GM18507 (cell line): ENCODE measurements at places on chromosomes 12 and 14.

GRCh38 chr12:48969833-48970701, 1.5 kb downstream of the WNT10B start:
- DNase-seq: no peak

DNA sequence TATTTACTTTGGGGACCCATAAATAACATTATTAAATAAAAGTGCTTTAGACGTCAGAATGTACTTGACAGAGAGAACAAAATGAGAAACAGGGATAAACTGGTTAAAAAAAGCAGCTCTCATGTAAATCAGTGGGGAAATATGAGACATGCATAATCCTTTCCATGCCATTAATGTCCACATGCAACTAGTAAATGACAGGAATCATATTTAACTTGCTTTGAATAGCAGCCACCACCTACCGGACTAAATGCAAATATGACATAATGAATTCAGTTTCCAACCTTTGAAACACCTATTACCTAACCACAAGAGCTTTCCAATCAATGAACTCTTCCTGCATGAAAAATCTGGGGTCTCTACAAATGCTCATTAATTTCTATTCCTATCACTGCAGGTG, 19.6 kb downstream of the FGD6 start:
- DNase-seq: no peak

GRCh38 chr14:44846232-44846824, 115.4 kb downstream of the KLHL28 start:
- DNase-seq: peak; percentile 4

DNA sequence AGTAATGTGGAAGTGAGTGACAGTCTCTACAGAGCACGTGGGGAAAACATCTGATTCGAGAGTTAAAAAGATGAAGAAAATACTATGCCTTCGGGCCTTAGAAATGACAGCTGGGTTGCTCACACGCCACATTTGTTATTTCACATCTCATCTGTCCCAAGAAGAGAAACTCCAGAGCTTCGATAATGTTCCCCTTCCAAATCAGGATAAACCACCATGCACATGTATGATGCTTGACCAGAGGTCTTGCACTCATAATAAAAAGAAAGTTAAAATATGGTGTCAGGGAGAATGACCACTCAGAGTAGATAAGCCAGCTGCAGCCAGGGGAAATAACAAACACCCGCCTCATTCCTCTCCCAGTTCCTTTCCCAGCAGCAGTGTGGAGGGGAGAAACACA, 34.6 kb downstream of the NIN start:
- DNase-seq: no peak

DNA sequence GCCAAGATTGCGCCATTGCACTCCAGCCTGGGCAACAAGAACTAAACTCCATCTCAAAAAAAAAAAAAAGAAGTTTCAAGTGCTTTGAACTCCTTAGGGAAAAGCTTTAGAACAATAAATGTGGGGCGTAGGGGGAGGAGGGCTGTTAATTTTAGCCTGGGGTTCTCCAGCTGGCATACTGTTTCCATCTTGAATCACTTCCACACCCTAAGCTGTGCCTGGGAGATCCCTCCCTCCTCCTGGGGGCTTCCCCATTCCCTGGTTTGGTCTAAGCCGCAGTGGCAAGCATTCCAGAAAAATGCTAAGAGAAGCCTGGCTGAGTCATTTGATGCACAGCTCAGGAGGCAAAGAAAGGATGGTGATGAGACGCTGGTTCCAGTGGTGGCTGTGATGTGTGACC, 2.3 kb upstream of the ZNF384 start:
- DNase-seq: no peak

GRCh38 chr14:103700753-103701490, 14.3 kb downstream of the XRCC3 start:
- no peak for DNase-seq

DNA sequence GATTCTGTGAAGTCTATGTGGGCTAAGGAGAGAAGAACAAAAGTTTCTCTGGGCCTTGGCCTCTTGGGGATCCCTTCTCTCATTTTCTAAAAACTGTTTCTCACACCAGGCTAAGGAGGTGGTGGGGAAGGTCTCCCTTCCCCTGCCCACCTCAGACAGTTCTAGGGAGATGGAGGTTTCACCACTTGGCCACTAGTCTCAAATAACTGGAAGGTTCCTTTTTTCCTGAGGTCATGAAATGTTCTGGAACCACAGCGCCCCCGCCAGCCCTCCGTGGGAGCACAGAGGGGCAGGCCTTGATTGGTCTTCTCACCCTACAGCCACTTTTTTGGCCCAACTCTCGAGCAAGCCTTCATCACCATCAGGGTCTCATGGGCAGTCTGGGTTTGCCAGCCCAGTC, 12.6 kb downstream of the C12orf43 start:
- DNase-seq: no peak

GRCh38 chr12:14072987-14073386, 91.6 kb upstream of the GRIN2B start:
- no peak for DNase-seq

DNA sequence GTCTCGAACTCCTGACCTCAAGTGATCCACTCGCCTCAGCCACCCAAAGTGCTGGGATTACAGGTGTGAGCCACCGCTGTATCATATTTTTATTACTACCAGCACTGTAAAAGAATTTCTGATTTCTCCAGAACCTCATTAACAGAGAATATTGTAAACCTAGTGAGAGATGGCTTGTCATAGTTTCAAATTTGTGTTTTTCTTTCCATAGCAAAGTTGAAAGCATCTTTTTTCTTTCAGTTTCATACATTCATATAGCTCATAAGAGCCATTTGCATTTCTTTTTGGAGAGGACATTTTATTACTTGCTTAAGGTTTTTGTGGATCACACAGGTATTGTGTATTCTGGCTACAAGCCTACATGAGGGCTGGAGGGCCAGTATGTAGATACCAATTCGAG, 58.0 kb downstream of the MIS18BP1 start:
- DNase-seq: no peak

- DNase-seq: no peak
These were observed 42.3 kb downstream of the EML5 start for GRCh38 chr14:88750413-88750812.

DNA sequence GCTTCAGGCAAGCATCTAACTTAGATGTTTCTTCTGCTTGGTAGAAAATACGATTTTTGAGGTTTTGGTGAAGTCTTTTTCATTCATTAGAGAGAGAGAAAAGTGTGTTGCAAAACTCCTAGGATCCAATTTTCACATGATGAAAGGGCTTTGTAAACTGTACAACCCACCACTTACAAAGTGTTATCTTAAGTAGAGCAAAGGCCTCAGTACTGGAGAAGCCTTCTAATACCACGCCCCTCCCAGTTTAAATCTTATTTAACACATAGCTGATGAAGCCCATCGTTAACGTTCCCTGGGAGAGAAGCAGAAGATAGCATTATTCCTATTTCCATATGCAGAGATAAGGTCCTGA, 869 bp downstream of the APOLD1 start:
- DNase-seq: no peak

- no peak for DNase-seq
These were observed 36.2 kb upstream of the RESF1 start for GRCh38 chr12:31923063-31923412.

DNA sequence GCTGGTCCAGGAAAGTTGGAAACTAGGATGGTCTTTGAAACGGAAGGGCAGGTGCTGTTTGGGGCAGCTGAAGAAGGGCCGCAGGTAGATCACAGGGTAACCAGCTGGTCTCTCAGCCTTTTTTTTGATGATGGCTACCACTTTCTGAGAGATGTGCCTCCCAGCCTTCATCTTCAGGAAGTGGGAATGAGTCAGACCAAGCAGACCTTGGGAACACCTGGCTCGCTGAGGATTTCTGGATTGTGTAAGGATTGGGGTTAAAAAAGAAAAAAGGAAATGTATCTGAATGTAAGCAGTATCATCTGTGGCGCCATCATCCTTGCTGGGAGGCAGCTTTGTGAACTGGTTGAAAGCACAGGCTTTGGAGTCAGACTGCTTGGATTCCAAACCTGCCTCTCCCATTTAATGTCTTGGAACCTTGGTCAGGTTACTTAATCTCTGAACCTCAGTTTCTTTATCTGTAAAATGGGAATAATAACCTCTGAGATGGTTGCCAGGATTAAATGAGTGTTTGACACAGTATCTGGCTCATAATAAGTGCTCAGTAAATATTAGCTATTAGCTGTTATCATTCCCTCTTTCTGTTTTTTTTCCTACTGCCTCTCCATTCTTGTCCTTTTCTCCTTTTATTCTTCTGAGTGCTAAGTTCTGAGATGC, 1.7 kb downstream of the PRPF40B start:
- no peak for DNase-seq
